ENCODE measurements at places on chromosomes 4 and X.

DNA sequence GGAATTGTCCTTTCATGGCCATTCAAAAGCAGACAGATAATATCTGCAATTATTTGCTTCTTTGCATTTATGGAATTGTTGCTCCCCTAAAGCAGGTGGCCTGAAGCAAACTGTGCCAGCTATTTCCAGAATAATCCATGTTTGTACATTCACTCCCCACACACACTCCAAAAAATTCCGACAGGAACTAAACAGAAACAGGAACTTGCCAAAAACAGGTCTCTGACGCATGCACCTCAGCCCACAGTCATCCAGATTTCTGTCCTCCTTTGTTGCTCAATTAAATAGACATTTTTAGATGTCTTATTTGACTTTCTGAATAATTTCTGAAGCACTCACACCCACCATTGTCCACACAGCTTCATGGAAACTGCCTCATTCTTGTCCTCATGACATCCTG lies 71.5 kb upstream of the EDNRA start:
- DNase-seq: no peak

GRCh38 chr4:575281-576141 lies 584 bp downstream of the TMEM271 start:
- peak; percentile 18 for DNase-seq

DNA sequence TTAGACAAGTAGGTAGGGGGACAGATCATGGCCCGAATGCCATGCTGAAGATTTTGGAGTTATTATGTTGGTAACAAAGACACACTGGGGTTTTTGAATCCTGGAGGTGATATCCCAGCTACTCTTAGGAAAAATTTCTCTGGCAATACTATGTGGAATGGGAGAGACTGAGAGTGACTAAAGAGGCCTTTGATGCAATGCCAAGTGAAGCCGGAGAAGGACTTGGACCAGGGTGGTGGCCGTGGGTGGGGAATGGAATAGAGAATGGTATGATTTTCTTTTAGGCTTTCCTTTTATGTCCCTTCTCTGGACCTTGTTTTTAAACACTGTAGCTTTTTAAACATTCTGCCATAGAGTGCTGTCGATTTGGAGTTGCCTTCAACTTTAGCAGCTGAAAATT lies 141.6 kb downstream of the DCLK2 start:
- no peak for DNase-seq

DNA sequence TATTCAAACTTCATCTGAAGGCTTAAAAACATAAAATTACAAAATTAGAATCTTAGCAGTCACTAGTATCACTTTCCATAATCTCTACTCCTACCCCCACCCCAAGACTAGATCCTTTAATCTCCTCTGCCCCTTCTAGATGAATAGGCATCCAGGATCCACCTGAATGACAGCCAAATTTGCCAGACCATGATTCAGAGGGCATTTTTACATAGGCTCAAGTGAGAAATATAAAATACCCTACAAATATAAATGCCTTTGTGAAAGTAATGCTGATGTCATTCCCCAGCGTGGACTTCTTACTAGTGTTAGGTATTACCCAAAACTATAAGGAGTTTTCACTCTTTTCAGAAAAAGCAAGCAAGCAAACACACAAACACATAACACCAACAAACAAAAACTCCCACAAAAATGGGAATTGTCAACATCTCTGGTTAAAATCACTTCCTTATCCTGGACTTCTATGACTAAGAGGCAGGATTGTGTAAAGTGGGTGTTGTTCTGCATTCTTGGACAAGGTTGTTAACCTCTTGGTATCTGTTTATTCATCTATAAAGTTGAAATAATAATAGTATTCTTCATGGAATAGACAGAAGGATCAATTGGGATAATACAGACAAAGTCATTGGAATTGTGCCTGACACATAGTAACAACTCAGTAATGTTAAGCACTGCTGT lies 51.3 kb upstream of the TMPRSS11F start:
- DNase-seq: no peak

- no peak for DNase-seq
Measured at GRCh38 chr4:5883916-5884315, 9.0 kb downstream of the CRMP1 start.

DNA sequence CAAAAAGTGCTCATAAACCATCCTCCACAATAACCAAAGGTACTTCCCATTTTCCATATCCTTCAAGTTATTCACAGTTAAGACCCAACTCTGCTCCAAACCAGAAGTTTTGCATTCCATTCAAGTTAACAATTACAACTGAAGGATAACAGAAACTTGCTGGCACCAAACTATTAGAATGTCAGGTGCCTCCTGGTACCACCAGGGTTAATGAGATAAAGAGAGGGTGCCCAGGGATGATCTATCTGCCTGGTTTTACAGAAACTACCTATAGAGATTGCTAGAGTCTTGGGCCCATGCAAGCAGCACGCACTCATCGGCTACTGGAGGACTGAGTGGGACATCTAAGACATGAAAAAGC lies 114.6 kb downstream of the RBM47 start:
- no peak for DNase-seq

GRCh38 chr4:122195718-122196117 lies 43.6 kb downstream of the BLTP1 start:
- DNase-seq: no peak

DNA sequence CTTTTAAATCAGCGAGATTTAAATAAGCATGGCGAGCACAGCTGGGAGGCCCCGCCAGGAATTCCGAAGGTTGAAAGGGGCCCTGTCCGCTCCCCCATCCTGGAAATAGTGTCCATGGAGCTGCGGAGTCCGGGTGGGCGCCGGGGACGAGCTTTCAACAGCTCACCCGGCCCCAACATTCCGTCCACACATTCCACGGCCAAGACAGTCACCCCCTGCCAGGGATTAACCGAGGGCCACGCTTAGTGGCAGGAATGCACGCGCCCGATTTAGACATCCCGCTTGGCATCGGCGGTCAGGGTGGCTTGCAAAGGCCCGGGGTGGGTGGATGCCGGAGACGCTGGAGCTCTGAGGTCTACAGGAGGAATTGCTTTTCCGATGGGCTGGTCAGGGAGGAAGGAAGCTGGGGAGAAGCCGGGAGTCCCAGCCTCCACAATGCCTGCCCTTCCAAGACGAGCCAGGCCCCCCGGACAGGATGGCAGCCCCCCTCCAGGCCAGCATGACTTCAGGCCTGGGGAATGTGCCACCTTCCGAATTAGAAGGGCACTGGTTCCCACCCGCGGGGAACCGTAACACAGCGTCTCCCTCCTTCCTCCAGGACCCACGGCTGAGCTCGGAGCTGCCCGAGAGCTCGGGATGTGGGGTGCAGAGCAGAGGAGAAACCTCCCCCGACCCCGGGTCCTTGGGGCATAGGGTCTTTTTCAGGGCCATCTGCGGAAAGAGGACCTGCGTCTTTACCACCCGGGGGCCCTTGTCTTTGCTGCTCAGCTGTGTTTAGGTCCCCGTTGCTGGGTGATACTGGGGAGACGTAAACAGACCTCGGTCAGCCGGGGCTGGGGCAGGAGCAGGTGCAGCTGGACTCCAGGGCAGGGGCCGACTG lies 26.9 kb upstream of the PPP2R3B start:
- DNase-seq: no peak

All from stimulated activated CD4-positive, alpha-beta T cell treated with anti-CD3 and anti-CD28 coated beads, Interleukin-4, amount 100 ng/mL, for 4 hours (primary cell).